ENCODE measurements at places on chromosomes 4 and X.

DNA sequence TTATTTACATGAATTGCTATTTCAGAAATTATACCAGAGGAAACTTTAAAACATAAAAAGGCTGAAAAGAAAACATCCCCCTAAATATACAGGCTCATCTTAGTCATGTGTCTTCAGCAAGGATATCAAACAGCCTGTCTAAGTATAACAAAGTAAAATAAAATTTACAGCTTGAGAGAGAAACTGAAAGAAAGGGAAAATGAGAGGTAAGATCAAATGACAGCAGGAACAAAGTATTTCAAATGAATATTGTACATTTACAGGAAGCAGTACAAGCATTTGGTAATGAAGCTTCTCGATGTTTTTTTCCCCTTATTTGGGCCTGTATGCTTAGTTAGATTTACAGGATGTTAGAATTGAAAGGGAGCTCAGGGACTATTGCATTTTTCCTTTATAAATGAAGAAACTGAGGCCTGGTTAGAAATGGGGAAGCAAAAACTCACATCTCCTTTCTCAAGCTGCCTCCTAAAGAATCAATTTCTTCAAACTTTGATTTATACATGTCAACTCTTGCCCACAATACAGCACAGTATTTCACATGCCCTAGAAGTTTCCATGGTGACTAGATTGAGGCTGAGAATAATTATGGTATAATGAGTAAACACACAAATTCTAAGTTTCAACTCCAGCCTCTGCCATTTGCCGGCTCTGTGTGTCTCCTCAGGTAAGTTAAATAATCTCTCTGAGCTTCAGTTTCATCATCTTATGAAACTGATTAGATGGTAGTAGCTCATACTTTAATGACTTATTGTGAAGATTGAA lies 29.3 kb downstream of the DAPP1 start:
- no peak for DNase-seq

DNA sequence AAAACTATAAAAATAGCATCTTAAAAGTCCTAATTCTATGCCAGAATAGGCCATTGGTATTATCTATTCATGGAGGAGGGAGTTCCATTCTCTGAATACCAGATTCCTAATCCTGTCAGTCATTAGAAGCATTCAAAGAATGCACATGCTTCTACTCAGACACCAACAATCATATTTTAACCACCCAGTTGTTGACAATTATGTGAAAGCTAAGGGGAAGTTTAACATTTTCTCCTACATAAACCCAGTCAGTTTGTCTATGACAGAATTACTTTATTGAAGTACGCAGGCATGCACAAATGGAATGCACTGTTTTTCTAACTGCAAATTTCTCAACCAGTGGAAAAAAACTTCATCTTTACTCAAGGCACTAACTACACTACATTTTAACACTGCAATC lies 69.6 kb upstream of the MTNR1A start:
- peak; percentile 85 for DNase-seq

DNA sequence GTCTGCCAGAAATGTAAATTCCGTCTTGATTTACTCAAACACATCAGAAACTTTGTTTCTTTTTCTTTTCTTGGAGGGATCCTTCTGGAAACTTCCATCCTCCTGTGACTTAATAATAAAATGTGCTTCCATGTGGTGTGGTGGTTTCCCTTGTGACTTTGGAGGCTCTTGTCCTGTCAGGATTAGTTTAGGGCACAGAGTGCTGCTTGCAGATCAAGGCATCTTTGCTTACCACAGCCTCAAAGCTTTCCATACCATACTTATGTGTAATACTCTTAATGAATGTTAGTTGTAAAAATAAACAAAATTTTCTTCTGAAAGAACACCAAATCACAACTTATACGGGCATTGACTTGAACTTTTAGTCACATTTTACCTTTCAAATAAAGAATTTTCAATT lies 27.4 kb downstream of the GBA3 start:
- peak; percentile 39 for DNase-seq

GRCh38 chrX:13464599-13465275 lies 104.7 kb upstream of the EGFL6 start:
- no peak for DNase-seq

GRCh38 chr4:8150152-8151090 lies 8.2 kb downstream of the ABLIM2 start:
- DNase-seq: no peak

DNA sequence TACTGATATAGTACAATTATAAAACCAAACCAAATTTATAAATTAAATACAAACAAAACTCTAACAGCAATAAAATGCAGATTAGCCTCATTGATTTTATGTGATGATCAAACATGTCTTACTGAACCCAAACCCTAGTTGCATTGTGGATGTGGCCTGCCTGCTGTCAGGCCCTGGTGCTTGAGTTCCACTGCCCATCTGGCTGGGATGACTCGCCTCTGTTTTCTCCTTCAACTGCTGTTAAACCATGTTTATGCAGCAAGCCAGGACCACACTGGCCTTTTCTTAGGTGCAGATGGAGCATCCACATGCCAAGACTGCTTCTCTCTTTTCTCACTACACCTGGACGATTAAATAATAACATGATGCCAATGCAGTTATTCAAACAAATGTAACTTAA lies 22.6 kb downstream of the NAP1L5 start:
- DNase-seq: no peak

DNA sequence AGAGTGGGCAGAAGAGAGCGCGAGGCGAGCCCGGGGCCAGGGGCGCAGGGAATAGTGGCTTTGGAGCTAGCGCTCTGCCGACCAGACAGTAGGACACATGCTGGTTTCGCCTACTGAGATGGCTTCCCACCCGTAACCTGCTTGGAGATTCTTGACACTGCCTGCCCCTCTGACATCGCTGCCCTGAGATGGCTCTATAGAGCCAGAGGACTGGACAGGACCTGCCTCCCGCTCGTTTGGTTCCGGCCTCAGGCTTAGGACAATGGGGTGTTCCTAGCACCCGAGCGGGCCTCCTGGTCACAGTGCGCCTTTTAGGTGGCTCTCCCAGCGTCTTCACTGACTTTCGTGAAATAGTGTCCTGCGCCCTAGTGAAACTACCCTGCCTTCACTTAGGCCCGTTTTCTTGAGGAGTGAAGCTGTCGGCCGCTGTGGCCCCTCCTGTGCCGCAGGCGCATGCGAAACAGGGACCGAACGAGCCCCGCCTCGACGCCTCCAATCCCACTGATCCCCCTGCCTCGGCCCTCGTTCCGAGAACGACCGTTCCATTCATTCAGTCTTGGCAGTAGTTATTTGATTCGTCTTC lies 608 bp downstream of the TAF1 start:
- peak; percentile 52 for DNase-seq

DNA sequence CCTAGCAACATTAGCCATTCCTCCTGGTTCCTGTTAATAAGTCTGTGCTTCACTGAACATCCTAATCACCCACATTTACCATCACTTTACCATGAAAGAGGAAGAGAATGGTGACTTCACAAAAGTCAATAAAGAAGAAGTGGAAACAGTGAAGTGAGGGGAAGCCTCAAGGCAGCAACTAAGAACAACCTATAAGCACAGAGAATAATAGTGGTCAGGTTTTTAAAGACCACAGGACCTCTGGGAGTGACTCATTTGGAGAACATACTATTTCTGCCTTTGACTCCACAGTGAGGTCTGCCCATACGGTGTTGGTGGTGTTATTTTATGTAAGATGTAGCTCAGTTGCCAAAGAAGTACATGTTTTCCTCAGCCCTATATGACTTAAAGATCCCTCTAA lies 86.0 kb upstream of the TET2 start:
- no peak for DNase-seq

GRCh38 chrX:107676559-107677378 lies 48.5 kb downstream of the PRPS1 start:
- peak; percentile 94 for DNase-seq

- no peak for DNase-seq
Measured at GRCh38 chr4:141328560-141329173, 108.0 kb downstream of the ZNF330 start.

- peak; percentile 40 for DNase-seq
Measured at GRCh38 chrX:18377796-18378195, 23.3 kb upstream of the SCML2 start.

DNA sequence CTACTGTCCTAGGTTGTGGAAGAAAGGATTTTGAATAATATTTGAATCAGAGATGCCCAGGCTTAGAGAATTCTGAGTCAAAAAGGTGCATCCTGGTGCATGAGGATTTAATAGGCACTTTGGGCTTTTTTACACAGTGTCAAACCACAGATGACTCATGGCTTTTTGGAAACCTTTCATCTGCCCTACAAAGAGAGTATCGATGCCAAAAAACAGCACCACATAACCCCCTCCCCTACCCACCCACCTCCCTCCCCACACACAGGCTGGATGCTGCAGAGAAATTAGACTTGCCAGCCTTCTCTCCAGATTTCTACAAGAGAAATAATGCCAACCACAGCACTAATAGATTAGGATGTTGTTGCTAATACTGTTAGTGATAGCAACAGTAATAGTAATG lies 779.3 kb downstream of the NLGN4X start:
- DNase-seq: no peak

DNA sequence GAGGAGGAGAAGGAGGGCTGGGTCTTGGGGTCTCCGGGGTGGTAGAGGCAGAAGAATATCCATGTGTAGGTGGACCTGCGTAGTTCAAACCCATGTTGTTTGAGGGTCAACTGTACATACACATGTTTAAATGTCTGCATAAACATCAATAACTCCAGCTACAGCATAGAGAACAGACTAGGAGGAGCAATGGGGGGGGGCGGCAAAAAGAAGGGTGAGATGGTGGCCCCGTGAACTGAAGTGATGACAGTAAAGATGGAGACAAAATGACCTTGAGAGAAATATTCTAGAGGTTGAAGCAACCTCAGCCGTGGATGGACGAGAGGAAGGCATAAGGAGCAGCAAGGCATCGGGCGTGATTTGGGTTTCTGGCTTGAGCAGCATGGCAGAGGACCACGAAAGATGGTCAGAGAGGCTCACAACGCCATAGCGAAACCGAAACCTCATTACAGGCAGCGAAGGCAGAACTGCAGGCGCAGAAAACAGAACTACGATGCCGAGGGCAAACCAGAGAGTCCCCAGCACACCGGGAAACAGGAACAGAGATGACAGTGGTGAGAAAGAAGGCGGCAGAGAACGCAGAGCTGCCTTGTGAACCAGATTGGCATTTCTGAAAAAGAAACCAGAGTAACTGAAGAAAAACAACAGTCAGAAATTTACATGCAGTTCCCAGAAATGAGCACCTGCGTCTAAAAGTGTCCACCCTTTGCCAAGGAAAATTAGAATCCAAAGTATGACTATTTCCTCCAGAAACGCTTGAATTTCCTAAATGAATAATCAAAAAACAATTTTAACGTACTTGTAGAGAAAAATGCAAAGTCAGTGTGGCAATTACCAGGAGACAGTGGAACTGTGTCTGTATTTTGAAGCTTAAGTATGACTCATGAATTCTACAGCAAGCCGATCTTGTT lies 50.3 kb upstream of the ENPP6 start:
- peak; percentile 88 for DNase-seq

DNA sequence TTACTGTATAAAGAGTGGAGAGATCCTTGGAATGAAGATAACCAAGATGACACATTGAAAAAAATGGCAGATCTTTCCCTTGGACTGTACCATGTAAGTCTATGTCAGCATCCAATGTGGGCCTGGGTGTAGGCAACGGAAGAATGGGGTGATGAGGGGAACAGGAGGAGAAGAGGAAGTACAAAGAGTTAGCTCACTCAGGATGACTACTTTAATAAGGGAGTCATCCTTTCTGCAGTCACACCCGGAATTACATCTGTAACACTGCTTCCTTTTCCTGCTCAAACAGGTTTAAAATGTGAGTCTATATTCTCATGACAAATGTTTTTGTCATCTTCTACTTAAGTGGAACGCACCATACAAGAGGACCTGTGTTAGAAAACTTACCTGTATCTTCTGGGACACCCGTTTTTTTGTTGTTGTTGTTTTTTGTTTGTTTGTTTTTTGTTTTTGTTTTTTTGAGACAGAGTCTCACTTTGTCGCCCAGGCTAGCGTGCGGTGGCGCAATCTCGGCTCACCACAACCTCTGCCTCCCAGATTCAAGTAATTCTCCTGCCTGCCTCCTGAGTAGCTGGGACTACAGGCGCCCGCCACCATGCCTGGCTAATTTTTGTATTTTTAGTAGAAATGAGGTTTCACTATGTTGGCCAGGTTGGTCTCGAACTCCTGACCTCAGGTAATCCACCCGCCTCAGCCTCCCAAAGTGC lies 18.0 kb downstream of the HPSE start:
- no peak for DNase-seq

DNA sequence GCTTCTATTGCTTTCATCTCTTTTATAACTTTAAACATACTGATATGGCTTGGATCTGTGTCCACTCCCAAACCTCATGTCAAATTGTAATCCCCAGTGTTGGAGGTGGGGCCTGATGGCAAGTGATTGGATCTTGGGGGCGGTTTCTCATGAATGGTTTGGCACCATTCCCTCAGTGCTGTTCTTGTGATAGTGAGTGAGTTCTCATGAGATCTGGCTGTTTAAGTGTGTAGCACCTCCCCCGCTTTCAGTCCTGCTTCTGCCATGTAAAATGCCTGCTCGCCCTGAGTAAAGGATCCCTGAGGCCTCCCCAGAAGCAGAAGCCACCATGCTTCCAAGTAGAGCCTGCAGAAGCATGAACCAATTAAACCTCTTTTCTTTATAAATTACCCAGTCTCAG lies 17.7 kb downstream of the MND1 start:
- DNase-seq: no peak

GRCh38 chrX:131827935-131828334 lies 195.2 kb upstream of the STK26 start:
- DNase-seq: peak; percentile 23

DNA sequence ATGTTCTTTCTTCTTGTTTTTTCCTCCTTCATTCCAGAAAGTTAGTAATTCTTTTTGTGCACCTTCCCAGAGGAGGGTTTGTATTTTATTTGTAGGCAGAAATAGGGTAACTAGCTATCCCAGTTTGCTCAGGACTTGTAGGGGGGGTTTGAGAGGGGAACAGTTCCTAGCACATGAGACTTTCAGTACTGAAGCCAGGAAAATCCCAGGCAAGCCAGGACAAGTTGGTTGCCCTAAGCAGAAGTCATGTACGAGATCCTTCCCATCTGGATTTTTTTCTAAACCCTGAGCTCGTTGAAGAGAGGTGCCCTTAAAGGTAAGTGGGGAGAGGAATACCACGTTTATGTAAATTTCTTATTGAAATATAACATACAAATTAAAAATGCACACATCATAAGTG lies 15.6 kb upstream of the TAB3 start:
- DNase-seq: peak; percentile 1

Data from adipocyte (in vitro differentiated cells).